Stimulated activated CD8-positive, alpha-beta memory T cell treated with anti-CD3 and anti-CD28 coated beads, Interleukin-2, amount 100 ng/mL, for 1 hour (primary cell): ENCODE measurements at places on chromosomes 16 and 17.

DNA sequence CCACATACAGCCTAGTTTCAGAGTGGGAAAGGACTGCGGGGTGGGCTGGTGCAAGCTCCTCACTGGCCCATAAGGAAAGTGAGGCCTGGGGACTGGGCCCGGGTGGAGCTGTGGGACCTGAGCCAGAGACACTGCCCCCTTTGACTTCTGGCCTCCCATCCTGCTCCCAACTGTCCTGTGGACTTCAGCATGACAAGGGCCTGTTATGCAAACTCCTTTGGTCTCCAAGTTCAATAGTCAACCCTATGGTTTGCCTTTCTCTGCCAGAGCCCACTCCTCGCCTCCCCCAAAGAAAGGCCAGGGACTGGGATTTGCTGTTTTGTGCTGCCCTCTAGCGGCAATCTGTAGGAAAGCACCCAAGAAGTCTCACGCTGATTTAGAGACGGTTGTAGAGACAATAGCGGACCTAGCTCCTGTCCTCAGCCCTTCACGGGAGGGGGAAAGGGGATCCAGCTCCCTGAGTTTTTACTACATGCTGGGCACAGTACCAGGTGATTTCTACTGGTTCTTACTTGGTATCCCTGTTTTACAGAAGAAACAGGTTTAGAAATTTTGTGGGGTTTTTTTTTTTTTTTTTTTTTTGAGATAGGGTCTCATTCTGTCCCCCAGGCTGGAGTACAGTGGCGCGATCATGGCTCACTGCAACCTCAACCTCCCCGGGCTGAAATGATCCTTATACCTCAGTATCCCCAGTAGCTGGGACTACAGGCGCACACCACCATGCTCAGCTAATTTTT is 1.2 kb upstream of the TLCD3B start:
- no peak for DNase-seq

DNA sequence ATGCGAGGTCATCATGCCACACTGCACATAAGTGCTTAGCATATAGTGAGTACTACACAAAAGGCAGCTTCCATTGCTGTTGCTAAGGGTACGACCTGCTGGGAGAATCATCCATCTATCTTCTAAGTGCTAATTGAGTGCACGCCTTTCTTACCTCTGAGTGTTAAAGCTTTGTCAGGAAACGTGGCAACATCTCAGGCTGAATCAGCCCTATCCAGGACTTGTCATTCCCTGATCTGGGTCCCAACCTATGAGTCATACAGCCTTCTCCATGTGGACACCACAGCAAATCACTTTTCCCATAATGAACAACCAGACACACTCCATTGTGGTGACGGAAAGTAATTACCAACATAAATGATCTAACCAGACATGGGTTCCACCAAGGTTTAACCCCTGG is 201.1 kb upstream of the MAF start:
- no peak for DNase-seq

GRCh38 chr17:45018514-45018847 is 33.0 kb downstream of the DCAKD start:
- no peak for DNase-seq

DNA sequence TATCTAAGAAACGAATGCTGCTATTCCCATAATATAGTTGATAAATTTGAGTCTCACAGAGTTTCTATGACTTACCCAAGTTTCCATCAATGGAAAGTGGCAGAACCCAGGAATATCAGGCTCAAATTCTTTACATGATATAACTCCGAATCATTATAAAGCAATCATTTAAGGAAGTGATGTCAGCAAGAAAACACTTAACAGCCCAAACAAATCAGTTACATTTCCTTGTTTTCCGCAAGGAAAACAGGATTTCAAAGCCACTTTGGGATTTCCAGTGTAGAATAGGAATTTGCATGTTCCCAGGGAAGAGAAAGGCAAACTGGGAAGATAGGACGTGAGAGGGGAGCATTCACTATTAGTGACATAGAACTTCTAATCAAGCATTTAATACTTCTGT is 311.4 kb upstream of the GOT2 start:
- no peak for DNase-seq

GRCh38 chr17:16243801-16244567 is 27.0 kb downstream of the PIGL start:
- no peak for DNase-seq

DNA sequence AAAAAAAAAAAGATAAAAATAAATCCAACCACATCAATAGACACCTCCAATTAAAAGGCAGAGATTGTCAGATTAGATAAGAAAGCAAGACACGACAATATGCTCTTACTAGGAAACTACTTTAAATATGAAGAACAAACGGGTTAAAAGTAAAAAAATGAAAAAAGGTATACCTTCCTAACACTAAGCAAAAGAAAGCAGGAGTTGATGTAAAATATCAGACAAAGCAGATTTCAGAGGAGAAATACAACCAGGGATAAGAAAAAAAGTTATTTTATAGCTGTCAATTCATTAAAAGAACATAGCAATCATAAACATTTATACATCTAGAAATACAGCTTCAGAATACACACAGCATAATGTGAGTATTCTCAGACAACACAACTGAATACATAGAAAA is 49.7 kb upstream of the CCDC182 start:
- no peak for DNase-seq

- DNase-seq, result no peak
These were observed 4.1 kb downstream of the PAM16 start for GRCh38 chr16:4347010-4347409.

DNA sequence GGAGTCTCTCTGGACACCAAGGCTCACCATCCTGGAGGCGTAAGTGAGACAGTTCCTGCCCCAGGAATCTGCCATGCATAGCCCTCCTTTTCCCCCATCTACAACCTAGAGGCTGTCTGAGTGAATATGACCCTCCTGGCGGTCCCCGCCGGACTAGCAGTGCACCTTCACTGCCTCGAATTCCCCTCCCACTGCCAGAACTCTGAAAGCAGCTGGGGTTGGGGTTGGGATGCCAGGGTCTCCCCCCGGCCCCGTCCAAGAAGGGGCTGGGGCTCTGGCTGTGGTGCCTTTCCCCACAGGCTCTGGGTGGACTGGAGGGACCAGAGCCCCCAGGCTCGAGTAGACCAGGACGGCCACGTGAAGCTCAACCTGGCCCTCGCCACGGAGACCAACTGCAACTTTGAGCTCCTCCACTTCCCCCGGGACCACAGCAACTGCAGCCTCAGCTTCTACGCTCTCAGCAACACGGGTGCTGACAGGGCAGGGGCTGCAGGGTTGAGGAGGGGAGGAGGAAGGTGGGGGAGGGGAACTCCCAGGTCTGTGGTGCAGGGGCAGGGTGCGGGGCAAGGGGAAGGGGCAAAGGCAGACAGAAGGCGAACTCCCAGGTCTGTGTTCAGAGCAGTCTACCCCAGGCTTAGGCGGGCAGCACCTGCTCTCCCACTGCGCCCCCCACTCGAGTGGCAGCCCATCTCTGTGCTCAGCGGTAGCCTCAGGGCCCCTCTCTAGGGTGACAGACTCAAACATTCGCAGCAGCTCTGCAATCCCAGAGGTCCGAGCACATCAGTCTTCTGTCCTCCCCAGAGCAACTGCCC is 1.2 kb downstream of the ZACN start:
- DNase-seq, result no peak

DNA sequence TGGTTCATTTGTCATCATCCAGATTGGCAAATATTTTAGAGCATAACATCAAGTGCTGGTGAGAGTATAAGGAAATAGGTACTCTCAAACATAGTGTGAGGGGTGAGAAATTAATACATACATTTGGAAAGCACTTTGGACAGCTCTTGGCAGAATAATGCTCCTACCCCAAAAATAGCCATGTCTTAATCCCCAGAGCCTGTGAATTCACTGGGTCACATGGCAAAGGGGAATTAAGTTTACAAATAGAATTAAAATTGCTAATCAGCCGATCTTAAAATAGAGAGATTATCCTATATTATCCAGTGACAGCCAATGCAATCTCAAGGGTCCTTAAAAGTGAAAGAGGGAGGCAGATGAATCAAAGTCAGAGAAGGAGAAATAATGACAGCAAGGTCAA is 38.8 kb upstream of the ANKFN1 start:
- no peak for DNase-seq

- DNase-seq, result no peak
These were observed 11.3 kb downstream of the NFATC3 start for GRCh38 chr16:68096491-68096890.

DNA sequence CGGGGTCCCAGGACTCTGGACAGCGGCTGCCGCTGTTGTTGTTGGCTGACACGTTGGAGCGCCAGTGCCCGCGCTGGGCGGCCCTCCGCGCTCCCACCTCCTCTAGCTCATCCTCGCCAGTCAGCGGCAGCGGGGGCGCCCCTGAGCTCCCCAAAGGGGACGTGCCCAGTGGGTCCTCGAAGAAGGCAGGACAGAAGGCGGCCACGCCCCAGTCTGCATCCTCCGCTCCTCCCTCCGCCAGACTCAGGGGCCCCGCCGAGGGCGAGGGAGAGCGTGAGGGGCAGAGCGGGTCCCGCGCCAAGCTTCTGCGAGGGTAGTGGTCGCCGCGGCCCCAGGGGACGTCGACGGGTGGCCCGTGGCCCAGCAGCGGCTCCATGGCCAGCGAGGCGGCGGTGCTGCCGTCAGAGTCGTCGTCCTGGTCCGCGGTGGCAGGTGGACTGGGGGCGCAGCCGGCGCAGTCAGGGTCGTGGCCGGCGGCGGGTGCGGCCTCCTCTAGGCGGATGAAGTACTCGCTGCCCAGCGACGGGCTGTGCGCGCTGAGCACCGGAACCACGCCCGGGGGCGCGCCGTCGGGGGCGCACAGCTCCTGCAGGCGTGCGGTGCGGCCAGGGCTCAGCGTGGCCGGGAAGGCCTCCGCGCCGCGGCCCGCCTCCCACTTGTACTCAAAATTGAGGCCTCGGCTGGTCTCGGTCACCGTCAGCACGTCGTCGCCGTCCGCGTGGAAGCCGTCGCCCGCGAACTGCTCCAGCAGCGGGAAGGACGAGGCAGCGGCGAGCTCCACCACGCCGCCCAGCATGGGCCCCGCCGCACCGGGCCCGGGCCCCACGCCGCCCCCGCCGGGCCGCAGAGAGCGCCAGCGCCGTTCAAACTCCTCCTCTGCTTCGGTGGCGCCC is 43.2 kb upstream of the PVALEF start:
- DNase-seq, result no peak

- no peak for DNase-seq
These were observed 16.2 kb upstream of the NAGLU start for GRCh38 chr17:42519546-42520491.

GRCh38 chr17:62398891-62399290 is 18.5 kb downstream of the EFCAB3 start:
- no peak for DNase-seq

DNA sequence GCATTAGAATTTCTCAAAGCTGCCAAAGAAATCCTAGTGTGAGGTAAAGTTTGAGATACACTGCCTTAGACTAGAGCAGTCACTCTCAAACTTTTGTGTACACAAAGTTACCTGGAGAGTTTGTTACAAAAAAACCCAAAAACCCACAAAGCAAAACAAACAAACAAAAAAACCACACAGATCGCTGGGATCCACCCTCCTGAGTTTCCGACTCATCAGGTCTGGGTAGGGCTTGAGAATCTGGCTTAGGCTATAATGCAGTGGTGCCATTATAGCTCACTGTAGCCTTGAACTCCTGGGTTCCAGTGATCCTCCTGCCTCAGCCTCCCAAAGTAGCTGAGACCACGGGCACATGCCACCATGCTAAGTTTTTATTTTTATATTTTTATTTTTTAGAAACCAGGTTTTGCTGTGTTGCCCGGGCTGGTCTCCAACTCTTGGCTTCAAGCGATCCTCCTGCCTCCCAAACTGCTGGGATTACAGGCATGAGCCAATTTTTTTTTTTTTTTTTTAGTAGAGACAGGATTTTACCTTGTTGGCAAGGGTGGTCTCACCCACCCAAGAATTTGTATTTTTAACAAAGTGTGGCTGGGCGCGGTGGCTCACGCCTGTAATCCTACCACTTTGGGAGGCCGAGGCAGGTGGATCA is 22.3 kb upstream of the SMG1 start:
- DNase-seq, result no peak

GRCh38 chr16:56630134-56630533 is 2.3 kb upstream of the MT1M start:
- DNase-seq, result no peak

- DNase-seq, result no peak
These were observed 7.3 kb upstream of the SLX4 start for GRCh38 chr16:3618769-3619141.

DNA sequence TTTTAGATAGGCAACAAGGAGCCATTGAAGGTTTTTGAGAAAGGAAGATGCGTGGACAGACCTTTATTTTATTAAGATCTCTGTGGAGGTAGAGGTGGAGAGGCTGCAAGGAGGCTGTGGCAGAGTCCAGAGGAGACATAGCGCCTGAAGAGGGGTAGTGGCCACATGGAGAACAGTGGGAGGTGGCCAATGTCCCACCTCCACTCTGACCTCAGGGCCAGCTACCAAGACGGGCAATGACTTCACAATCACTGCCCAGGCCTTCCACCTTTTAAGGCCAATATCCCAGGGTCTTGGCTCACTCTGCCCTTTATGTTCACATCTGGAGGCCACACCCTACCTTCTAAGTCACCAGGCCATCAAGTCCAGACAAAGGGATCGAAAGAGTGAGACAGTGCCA is at the start of gene C16orf78:
C16orf78 (plus strand) TSS at position 301 of the 400 bp plus-strand sequence. CDS start 136 bp downstream, outside the sequence.
- DNase-seq, result no peak

DNA sequence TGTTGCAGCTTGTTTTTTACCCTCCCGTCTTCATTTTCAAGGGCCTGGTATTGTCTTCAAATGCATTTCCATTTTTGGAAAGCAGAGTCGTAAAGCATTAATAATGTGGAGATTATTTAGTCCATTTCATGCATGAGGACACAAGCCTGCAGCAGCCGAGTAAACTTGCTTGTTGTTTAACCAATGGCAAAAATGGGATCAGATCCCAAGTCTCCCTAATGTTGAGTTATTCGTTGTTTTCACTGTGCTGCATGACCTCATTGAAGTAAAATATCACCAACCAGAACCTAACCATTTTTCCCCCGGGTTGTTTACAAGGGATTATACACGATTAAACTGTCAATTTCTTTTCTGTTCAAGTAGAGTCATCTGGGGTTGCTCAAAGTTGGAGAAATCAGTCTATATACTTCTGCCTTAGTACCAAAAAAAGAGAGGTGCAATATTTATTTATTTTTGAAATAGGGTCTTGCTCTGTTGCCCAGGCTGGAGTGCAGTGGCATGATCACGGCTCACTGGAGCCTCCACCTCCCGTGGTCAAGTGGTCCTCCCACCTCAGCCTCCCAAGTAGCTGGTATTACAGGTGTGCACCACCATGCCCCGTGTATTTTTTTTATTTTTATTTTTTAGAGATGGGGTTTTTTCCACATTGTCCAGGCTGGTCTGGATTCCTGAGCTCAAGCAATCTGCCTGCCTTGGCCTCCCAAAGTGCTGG is 12.4 kb downstream of the AMZ2 start:
- DNase-seq, result no peak

DNA sequence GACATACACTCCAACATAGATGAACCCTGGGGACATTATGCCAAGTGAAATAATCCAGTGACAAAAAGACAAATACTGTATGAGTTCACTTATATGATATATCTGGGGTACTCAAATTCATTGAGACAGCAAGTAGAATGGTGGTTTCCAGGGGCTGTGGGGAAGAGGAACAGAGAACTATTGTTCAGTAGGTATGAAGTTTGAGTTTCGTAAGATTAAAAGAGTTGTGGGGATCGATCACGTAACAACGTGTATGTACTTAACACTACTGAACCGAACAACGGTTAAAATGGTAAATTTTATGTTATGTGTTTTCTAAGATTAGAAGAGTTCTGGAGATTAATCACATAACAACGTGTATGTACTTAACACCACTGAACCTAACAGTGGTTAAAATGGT is 100.8 kb downstream of the HS3ST3A1 start:
- no peak for DNase-seq
